ENCODE measurements at places on chromosomes 2 and 18. TPM values are rescaled to one million over a fixed set of nuclear protein-coding genes. Genes with fewer than 3 reads are reported as not detected.

The FHOD3 gene
- not detected for polyA plus RNA-seq

The CFAP221 gene
- not detected for polyA plus RNA-seq

The TP53I3 gene
- polyA plus RNA-seq: 1.4 TPM

The TMEM37 gene
- polyA plus RNA-seq: not detected

The FLACC1 gene
- polyA plus RNA-seq: 2.5 TPM

The BCL2L11 gene
- 24.0 TPM for polyA plus RNA-seq

The SERPINB5 gene
- not detected for polyA plus RNA-seq

The CRYGB gene
- polyA plus RNA-seq: not detected

The GALNT14 gene
- not detected for polyA plus RNA-seq

The LPIN2 gene
- polyA plus RNA-seq: 41.4 TPM

The UCN gene
- polyA plus RNA-seq: not detected

The SPAG16 gene
- polyA plus RNA-seq: 21.1 TPM

The FAM124B gene
- 2.7 TPM for polyA plus RNA-seq
